ENCODE measurements at places on chromosomes 2 and 18.

GRCh38 chr2:159140070-159140769 is 146.3 kb downstream of the WDSUB1 start:
- no peak for DNase-seq

- no peak for DNase-seq
Observed at GRCh38 chr2:105959357-105959756, 214.6 kb downstream of the NCK2 start.

GRCh38 chr2:227862741-227863588 is 8.5 kb upstream of the DAW1 start:
- no peak for DNase-seq

- no peak for DNase-seq
Observed at GRCh38 chr2:216632952-216633615, at the start of gene IGFBP2. Gene IGFBP2 (plus strand): TSS chr2:216633420. CDS start chr2:216633524, 104 bp downstream.

- DNase-seq: no peak
Observed at GRCh38 chr2:85953476-85953875, 64.7 kb upstream of the ST3GAL5 start.

GRCh38 chr2:96506907-96507240 is 1.7 kb upstream of the NEURL3 start:
- DNase-seq: no peak

DNA sequence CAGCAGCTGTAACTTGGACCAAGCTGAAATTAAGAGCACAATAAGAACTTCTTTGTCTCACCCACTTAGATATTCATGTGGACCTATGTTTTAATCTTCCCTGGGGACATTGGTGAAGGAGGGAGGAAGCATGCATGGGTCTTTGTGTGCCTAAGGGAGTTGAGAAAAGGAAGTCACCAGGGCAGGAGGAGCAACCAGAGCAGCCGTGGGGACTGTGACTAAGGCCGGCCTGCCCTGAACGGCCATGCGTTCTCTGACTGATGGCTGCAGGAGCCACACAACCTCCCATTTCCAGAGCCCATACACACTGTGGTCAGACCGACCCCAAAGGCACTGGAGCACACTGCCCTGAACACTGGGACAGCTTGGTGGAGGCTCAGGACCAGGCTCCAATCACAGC is 43.7 kb upstream of the SLC35G4 start:
- DNase-seq: no peak

DNA sequence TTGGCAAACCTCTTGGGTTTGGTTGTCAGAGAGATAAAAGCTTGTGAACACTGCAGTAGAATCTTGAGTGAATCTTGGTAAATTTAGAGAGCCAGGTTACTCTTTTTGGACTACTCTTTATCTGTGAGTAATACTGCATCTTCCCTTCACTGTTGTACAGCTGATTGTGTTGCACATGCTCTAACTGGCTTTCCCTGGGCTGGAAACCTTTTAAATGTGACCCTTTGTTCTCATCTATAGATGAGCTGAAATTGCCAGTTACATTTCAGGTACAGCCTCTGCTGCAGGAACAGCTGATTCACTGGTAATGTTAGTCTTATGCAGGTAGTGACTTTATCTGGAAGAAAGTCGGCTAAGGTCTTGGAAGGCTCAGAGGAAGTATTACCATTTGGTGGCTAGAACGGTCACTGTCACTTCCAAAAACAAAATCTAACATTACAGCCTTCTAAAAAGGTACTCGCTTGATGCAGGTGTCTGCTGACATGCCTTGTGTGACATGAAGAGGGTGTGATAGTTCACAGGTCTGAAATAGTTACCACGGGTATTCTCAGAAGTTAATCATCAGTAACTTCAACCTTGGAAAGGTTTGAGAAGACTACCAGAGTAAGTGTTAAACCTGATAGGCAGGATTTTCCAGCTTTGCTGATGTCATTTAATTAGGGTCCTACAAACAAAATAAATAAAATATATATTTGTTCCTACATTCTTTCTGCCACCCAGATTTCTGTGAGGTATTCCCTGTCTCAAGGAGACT is 851.1 kb downstream of the SLC4A3 start:
- no peak for DNase-seq

DNA sequence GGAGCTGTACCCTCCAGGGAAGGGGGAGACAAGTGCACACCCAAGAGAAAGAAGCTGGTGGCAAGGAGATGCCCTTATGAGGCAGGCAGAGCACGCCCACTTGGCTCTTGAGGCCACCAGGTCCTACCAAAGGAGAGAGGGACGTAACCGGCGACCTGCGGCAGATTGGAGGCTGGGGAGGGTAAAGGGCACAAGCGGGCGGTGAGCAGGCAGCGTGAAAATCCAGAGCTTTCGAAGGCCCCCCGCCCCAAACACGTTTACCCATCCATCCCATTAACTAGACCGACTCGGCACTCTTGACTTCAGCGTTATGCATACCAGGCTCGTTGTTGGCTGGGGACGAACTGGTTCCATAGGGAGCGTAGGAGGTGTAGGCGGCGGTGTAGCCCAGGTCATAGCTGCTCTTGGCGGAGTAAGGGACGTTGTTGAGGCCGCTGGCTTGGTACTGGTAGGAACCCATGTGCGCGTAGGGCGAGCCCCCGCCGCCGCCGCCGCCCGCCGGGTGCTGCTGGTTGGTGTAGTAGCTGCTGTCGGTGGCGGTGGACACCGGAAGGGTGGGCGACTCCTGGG is 794 bp downstream of the DLX2 start:
- DNase-seq: no peak

- DNase-seq: no peak
Observed at GRCh38 chr2:44335806-44336538, 25.3 kb downstream of the PREPL start.

DNA sequence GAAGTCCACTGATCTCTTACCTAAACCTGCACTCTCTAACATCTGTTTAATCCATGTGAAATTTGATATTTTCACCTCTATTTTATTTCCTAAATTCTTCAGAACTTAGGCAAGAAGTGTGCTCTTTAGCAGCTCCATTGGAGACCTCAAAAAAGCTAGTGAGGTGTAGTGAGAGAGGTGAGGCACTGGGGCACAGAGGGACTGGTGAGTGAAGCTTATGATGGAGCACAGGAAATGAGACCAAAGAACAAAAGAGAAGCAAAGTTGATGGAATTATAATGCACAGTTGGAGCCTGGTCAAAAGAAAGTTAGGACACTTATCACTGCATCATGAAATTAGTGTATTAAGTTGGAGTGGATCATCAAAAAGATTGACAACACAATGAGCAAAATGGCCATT is 1050.7 kb upstream of the NRXN1 start:
- no peak for DNase-seq

DNA sequence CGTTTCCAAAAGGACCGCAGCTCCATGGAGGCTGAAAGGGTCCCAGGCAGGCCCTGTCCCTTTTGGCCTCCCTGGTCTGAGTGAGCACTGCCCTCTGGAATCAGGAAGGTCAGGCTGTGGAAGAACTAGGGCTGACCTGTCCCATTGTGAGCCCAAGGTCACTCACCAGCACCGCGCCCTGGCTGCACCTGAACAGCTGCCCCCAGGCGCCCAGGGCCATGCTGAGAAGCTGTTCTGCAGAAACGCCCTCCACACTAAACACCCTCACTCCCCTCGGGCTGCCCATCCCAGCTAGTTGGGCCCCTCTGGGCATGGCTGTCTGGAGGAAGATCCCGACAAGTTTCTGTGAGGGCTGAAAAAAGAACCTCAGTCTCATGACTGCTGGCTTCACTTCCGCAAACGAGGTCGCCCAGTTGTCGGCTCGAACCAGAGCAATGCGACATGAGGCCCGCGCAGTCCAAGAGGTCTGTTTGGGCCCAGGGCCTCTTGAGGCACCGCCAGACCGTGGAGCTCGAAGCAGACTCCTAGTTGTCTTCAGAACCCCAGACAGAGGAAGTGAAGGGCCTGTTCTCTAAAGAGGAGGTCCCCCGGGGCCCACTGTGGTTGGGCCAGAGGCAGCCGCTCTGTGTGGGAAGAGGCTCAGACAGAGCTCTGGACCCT is 64.4 kb downstream of the INPP5D start:
- no peak for DNase-seq

DNA sequence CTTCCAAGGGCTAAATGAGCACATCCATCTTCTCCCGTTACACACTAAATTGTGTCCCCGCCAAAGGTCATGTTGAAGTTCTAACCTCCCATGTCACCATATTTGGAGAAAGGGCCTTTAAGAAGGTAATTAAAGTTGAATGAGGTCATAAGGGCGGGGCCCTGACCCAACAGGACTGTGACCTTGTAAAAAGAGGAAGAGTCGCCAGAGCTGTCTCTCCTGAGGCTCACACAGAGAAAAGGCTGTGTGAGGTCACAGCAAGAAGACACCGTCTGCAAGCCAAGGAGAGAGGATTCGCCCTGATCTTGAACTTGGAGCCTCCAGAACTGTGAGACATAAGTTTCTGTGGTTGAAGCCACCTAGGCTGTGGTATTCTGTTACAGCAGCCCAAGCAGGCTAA is 24.1 kb downstream of the TRABD2A start:
- no peak for DNase-seq

DNA sequence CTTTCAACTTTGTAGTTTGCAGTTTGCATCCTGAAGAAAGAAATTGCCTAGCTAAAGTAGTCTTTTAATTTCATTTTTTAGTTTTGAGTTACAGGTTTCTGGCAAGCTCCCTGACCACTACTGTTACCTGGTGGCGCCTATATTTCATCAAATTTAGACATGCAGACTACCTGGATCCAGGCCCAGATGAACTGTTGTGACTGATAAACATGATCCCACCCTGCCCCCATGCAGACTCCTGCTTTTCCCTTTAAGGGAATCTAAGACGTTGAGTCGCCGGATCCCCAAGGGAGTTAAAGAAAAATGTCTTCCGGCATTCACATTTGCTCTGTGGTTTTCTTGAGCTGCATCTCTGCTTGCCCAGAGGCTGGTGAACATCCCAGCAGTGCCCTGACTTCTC is 22.2 kb downstream of the METAP1D start:
- DNase-seq: no peak

DNA sequence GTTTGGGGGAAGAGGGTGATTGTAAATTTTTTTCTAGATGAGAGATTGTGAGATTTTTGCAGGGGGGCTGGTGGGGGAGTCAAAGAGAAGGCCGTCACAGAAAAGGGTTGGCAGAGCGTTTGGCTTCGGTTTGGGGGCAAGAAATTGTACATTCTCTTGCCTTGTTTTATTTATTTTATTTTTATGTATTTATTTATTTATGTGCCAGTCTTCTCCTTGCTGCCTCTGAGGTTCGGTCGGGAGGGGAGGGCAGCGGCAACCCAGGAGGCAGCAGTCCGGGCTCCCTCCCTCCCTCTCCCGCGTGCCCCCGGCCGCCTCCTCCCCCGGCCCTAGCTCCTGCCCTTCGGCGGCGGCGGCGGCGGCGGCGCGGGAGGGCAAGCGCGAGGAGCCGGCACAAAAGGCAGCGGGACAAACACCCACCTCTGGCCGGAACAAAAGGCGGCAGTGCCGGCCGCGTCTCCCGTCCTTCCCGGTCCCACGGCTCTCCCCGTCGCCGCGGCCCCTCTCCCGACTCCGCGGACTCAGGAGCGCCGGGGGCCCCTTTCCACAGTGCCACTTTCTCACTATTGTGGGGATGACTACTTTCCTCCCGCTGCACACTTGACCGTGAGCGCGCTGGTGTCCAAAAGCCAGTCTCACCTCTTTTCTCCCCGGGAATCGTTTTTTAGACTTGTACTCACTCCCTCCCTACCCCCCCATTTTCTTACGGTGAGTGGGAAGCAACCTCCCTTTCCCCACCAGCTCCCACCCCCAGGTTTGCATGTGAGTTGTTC is 1.2 kb downstream of the BCL11A start:
- DNase-seq: no peak

GRCh38 chr2:10549195-10549594 is 101.1 kb upstream of the ODC1 start:
- DNase-seq: no peak

GRCh38 chr18:12038082-12038638 is 55.5 kb upstream of the ANKRD62 start:
- DNase-seq: peak; percentile 8

GRCh38 chr2:179936141-179936540 is 71.0 kb downstream of the CWC22 start:
- DNase-seq: no peak

DNA sequence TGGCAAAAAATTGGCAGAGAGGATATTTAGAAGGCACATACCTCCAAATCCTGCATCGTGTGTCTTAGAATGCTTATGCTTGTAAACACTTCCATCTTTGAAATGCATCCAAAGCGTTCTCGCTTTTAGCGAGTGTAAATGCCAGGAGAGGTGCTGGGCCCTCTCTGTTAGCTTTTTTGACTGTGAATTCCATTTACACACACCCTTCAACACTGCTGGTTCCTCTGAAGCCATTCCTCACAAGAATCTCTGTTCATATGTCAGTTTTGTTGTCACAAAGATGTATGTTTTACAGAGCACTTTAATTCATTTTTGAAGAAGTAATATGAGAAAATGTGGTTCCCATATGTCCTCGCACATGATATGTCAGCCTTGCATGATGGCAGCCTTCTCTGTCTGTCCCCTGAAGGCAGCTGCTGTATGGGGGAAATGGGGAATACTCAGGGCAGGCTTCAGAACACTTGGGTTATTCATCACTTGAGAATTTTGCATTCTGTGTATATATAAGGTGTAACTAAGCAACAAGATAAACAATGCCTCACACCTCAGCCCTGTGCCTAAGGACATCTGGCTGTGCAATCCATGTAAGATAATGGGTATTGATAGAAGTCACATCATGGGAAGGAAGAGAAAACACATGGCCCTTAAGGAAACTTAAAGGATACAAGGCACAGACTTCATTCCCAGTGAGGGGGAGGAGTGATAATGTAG is 52.3 kb downstream of the RAB27B start:
- no peak for DNase-seq

DNA sequence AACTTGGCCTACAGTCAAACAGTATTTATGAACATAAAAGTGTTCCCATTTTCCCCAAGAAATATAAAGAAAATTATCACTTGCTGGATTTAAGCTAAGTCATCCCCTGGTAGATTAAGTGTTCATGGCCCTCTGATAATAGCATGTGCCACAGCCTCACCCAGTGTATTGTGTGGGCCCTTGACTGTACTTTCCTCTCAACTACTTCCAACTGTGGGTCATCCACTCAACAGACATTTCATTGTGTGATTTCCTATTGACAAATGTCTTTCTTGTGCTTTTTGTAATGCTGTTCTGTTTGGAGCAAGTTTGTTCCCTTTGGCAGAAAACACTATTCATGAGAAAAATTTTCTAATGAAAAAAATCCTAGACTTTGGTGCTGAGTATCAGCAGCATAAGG is 48.4 kb upstream of the TMEM17 start:
- DNase-seq: no peak

GRCh38 chr2:70143314-70144150 is 47.3 kb downstream of the C2orf42 start:
- peak; percentile 45 for DNase-seq

GRCh38 chr2:75276093-75277029 is 77.0 kb upstream of the TACR1 start:
- DNase-seq: no peak

- no peak for DNase-seq
Observed at GRCh38 chr2:174835797-174836255, 71.6 kb upstream of the CHRNA1 start.

Measured in activated CD4-positive, alpha-beta T cell treated with anti-CD3 and anti-CD28 coated beads, Interleukin-2, amount 50 U/mL, for 1 hour (primary cell).